ENCODE measurements at places on chromosomes 2 and 18.

GRCh38 chr18:67367540-67367939 lies 149.0 kb downstream of the DSEL start:
- DNase-seq = no peak

DNA sequence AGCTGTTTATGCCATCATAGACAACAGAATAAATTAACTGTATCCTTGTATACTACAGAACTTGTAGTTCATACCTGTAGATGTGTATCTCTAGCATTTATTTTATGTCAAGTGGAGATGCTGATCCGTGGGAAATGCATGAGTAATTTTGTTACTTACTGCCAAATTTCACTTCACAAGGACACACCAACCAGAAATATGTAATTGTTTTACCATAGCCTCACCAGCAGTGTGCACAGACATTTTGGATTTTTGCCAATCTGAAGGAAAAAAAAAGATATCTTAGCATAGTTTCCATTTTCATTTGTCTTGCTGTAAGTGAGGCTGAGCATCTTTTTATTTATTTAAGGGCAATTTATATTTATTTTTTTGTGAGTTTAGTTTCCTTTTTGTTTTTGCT lies 265.1 kb upstream of the OSR1 start:
- DNase-seq = no peak

DNA sequence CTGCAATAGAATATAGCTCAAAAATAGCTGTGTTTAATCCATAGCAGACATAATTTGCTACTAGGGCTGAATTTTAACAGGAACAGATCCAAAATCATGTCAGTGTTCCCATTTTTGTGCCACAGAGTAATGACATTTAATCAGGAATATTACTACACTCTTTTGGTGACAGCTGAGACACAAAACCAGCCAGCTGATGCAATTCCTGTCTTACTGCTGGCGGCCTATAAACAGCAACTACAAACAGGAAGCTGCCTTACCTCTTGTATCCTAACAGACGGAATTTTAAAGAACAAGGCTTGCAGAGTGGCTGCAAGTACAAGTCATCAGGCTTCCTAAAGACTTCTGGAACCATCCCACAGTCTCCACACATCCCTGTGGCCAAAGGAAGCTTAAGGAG lies 218.1 kb downstream of the ZNF521 start:
- no peak for DNase-seq

GRCh38 chr18:57428221-57429150 lies 6.7 kb upstream of the ONECUT2 start:
- DNase-seq = no peak

Measured in stimulated activated naive CD4-positive, alpha-beta T cell treated with Interleukin-2 at 50 U/mL for 16 hours (primary cell).